ENCODE measurements at places on chromosomes 3 and 15. TPM values are rescaled to one million over a fixed set of nuclear protein-coding genes. Genes with fewer than 3 reads are reported as not detected.

GRCh38 chr15:50138391-50138790 lies 19.4 kb upstream of the ATP8B4 start:
- DNase-seq = no peak

- DNase-seq = peak; percentile 81
Observed at GRCh38 chr3:111594205-111594604, 941 bp downstream of the ZBED2 start.

GRCh38 chr15:91947683-91948608 lies 94.4 kb downstream of the SLCO3A1 start:
- DNase-seq = peak; percentile 73

DNA sequence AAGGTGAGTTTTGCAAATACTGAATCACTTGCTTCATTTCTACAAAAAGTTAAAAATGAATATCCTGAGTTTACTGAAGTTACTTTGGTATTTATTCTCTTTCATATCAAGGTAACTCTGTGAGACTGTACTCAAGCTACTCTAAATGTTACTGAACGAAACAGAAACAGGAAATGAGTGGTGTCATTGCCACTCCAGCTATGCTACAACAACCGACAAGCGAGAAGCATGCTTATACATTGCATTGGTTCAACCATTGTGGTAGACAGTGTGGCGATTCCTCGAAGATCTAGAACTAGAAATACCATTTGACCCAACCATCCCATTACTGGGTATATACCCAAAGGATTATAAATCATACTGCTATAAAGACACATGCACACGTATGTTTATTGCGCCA lies 313.2 kb upstream of the THBS1 start:
- DNase-seq = no peak

The CNOT10 gene
- 46.6 TPM for total RNA-seq

The ARHGAP11A gene
- total RNA-seq = 33.9 TPM

The CPLX3 gene
- total RNA-seq = not detected
